Inflammatory macrophage treated with lipopolysaccharide for 1 hour (primary cell): ENCODE measurements at places on chromosomes 11 and 22.

- no peak for DNase-seq
Measured at GRCh38 chr22:23804781-23805291, 18.1 kb downstream of the SMARCB1 start.

- no peak for DNase-seq
Measured at GRCh38 chr11:117638911-117639543, 158.0 kb downstream of the DSCAML1 start.

GRCh38 chr22:41544671-41545476, 604 bp upstream of the POLR3H start:
- DNase-seq: no peak

GRCh38 chr22:24216541-24217209, 28.2 kb downstream of the GGT5 start:
- DNase-seq: no peak

- no peak for DNase-seq
Measured at GRCh38 chr22:49845241-49845640, 8.4 kb upstream of the ZBED4 start.

DNA sequence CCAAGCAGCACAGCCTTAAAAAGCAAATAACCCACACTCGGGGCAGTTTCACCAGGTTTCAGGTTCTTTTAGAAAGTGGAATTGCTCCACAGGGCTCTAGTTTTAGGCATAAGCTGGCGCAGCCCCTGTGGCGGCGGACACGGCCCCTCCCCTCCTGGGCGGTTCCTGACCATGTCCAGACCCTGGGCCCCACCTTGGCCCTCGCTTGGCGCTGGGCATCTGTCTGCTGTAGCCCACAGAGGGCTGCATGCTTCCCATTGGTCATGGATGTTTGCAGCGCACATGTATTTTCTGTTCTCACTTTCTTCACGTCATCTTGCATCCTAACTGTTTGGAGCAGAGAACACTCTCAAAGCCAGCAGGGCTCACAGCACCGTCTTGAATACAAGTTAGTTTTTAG, 244.3 kb downstream of the BRD1 start:
- no peak for DNase-seq

DNA sequence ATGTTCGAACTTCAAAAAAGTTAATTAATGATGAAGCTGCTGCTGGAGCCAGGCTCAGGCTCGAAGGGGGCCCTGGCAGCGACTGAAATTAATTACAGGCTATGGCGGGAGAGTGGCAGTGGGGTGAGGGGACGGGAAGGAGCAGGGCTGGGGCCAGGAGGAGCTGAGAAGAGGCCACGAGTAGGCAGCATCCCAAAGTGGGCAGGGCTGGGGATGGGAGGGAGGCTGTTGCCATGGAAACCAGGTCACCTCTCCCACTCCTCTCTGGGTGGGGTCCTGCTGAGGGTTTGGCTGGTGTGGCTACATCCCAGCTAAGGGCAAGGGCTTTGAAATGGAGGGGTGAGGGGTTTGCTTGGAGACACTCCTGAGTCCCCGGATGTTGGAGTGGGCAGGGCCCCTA, 23.9 kb downstream of the CACNA1I start:
- no peak for DNase-seq

DNA sequence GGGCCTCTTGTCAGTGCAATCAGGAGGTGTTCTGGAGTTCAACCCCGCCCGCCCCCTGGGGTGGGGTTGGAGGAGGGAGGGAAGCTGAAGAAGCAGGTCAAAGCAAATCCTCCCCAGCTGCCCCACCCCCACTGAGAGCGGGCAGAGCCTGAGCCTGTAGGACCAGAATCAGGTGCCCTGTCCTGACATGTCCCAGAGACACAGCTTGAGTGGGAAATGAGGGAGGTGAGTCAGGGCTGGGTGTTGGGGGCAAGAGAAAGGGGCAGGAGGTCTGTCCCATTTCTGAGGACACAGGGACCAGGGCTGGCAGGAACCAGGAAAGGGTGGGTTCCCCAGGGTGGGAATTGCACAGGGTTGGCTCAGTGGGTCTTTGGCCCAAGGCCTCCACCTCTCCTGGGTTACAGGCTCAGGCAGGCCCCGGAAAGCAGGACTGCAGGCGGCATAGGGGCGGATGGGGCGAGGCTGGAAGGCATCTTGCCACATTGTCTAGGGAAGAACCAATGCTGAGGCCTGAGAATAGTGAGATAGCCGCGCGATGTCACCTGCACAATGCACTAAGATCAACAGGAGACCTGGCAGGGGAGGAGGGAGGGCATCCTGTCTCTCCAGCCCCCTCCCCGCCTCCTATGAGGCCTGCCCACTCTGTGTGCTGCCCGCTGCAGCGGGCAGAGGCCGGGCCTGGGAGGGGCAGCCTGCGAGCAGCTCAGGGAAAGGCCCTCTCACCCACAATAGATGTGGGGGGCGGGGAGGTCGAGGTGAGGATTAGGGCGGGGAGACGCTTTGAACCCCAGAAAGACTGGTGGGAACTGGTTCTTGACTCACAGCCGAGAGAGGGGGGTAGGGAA, 32.4 kb downstream of the NECTIN1 start:
- DNase-seq: no peak

- DNase-seq: no peak
Measured at GRCh38 chr11:126896025-126896424, 104.5 kb downstream of the KIRREL3 start.

DNA sequence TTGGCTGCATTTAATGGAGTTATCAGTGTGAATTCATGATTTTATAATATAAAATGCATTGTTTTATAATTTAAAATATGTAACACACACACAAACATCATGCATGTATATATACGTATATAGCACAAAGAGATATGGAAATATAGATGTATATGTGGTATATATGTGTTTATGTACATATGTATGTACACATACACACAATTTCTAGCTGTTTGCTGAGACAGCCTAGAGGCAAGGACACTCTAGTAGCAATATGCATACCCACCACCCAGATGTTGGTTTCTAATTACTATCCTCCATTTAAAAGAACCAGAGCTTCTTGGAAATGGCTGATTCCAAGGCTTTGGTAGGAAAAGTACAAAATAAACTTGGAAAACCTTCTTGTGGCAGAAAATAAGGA, 50.4 kb downstream of the RBFOX2 start:
- no peak for DNase-seq

DNA sequence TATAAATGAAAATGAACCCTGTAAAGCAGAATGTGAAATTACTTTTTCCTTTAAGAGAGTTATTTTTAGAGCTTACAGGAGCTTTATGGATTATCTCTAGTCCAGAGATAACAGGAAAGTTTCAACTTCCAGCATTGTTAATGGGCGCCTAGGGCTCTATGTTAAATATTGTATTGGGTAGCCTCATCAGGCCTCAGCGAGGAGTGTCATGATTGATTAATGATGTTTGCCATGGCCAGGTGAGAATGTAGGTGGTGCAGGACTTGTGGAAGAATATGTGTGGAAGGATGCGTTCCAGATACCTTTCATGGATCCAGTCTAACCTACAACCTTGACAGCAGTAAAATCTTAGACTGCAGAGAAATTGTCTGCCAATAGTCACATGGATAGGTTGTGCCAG, 50.6 kb downstream of the ME3 start:
- no peak for DNase-seq

- DNase-seq: no peak
Measured at GRCh38 chr11:118068206-118068944, 8.5 kb upstream of the TMPRSS4 start.

DNA sequence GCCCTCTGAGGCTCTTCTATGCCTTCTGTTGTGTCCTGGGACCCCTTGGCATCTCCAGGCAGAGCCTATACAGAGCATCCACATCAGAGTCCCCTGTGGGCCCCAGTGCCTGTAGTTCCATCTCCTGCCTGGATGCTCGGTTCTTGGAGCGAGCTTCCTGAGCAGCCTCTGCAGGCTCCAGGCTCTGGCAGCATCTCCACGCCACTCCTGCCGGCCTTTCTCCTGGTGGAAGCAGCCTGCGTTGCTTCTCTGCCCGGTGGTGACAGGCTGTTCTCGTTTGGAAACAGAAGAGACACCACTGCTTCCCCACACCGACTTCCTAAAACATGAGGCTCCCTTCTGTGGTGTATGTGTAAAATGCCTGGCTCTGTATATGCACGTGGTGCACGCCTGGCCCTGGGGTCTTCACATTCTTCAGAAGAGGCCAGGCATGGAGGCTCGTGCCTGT, 52.8 kb downstream of the BCR start:
- DNase-seq: no peak

- DNase-seq: no peak
Measured at GRCh38 chr11:69377953-69378302, 84.0 kb downstream of the MYEOV start.

DNA sequence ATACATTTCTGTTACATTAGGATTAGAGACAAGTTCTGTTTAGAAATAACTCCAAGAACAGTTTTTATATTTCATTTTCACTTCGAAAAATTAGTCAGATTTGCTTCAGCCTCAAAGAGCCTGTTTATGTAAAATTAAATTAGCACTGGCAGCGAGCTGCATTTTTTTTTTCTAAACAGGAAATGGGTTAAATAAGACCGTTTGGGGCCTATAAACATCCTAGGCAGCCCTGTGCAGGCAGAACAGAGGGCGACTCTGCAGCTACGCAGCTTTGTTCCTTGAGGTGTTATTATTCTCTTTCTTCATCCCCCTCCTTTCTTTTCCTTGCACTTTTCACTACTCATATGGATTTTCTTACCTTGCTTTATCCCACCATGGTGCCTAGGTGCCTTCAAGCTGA, 48.7 kb downstream of the CWC15 start:
- DNase-seq: no peak

- DNase-seq: no peak
Measured at GRCh38 chr11:20617346-20618005, 18.1 kb downstream of the SLC6A5 start.

DNA sequence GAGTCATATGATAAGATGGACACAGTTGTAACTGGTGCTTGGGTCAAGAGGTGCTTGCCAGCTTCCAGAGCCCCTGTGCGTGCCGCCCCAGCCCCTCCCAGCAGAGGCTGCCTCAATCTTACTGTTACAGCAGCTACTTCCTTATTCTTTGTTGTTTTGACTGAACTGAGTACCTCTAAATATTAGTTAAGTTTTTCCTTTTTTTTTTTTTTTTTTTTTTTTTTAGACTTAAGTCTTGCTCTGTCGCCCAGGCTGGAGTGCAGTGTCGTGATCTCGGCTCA, 8.8 kb downstream of the ZBED4 start:
- DNase-seq: no peak

DNA sequence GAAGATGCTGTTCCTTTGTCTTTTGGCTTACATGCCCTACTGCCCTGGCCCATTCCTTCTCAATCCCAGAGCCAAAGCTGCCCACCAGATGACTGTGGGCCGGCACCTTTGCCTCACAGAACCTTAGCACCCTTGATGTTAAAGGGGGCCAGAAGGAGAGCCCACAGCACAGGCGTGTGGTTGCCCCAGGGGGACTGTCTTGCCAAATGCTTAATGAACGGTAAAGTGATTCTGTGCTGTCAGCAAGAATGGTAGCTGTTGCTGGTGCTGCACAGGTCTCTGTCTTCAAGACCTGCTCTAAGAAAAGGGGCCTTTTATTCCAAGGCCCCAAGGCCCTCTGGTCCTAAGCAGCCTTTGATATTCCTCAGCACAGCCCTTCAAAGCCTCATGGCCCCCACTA, 113.3 kb downstream of the MORC2 start:
- DNase-seq: no peak

DNA sequence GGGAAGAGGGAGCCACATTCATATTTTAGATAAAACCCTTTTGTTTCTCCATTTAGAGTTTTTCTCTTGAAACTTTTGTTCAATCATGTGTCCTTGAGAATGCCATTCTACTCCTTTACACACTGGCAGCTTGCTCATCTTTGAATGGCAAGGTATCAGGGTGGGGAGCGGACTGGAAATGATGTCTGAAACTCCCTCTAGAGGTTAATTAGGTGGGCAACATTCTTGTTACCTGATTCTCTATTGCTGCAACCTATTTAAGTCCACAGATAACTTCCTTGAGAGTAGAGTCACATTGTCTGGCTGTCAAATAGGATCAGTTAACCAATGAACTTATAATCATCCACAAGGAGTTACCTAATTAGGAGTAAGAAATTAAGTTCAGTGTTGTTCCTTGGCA, 533.6 kb upstream of the API5 start:
- DNase-seq: no peak

DNA sequence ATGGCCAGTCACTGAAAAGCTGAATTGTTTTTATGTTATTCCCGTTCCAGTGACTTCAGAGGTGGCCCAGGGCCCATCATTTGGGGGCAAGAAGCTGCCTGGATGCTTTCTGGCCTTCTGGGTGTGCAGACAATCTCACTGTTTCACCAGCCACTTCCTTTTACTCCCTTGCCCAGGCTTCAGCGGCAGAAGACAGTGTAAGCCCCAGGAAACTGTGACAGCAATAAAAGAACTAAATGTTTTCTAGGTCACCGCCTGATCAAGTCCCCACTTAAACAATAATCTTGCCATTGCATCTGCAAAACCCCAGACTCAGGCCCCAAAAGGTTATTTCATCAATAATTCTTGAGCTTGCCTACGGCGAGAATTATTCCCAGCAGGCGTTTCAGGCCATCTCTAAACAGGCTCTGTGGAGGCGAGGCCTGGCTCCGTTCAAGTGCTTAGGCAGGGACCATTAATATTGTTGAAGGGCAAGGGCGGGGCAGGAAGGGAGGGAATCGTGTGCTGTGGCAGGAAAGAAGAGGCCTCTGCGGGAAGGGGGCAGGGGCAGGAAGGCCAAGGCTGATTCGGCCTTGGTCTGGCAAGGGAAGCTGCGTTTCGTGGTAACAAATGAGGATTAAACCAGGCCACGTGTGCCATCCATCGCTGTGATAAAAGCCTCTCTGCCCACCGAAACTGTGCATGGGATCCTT, 252.3 kb downstream of the KIRREL3 start:
- no peak for DNase-seq

DNA sequence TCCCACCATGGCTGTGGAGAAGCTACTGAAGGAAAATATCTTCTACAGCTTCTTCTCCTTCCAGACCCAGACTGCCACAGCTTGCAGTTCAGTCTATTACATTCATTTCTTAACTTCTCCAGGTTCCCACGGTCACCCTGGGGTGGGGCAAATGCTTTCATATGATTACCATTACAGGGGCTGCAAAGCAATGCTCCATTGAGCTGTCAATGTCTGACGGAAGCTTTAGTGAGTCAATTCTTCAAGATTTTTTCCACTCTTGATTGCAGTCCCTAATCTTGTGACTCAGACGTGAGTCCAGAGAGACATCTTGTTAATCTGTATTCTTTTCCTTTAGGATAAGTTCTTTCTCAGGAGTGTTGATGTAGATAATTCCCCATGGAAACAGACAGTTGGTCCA, 233.4 kb upstream of the DDI1 start:
- no peak for DNase-seq

- DNase-seq: peak; percentile 60
Measured at GRCh38 chr11:9506489-9507276, 45.9 kb downstream of the ZNF143 start.

- DNase-seq: no peak
Measured at GRCh38 chr11:20238712-20239111, 78.4 kb upstream of the DBX1 start.
